SIG-M5 (cell line): ENCODE measurements at places on chromosomes 4 and X.
A peak's percentile ranks its signal among the peaks of the same experiment; 100 is the strongest.

DNA sequence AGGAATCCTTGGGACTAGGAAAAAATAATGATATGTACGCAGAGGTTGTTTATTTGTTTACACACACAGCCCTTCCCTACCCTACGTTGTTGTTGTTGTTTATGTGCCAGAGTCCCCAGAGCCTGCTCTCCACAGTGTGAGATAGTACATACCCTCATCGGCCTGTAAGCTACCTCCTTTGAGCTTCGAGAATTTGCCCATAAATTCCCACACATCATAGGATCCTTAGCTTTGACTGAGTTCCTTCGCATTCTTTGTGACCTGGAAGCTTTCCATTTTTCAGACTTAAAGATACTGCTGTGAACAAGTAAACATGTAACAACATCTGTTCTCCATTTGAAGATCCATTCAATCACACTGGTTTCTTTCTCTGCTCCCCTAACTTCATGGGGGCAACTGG, 114.5 kb downstream of the IRF2 start:
- DNase-seq = no peak

DNA sequence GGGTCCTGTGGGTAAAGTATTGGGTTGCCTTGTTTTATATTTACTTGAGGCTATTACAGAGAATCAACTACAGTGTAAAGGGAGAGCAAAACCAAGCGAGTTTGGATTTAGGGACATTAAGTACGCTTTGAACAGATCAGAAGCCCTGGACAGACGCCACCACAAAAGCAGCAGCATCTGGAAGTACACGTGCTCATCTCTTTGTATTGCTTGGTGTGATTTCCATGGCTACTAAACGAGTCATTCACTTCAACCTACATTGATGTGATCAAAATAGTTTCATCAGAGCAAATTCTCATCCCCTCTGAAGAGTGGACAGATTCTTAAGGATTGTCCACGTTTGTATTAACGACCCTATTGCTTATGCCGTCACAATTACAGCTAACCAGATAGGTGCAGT, 85.1 kb downstream of the SORBS2 start:
- DNase-seq = no peak

GRCh38 chrX:46407036-46407752, 138.0 kb downstream of the ZNF674 start:
- no peak for DNase-seq

DNA sequence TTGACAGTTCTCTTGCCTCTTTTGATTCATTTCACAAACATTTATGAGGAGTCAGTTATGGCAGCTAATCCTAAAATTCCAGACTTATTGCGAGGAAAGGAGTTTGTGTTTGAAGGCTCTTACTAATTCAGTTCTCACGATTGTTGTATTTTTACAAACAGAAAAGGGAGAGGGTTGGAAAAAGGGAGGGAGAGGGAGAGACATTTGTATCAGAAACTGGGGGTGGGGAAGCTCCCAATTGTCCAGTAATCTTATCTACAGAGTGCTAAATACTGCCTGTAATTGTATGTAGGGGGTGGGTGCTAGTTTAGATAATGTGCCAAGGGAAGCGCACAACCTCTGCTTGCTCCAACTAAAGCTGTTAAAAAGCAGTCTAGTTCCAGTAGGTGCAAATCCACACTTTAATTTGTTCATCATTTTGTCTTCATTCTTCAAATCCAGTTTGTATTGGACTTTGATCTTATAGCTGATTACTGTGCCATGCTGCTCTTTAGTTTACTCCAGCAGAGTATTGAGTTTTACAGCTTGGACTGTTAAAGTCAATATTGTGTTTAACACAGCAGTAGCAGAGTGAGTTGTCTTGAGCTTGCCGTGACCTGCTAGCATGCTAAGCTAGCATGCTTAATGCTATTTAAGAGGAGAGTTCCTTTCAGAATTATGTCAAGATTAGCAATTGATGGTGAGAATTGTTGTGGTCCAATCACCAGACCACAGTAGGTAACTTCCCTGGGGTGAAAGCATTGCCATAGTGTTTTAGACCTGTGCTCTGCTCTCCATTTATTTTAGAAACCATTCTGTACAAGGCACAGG, 13.9 kb downstream of the FNIP2 start:
- no peak for DNase-seq

DNA sequence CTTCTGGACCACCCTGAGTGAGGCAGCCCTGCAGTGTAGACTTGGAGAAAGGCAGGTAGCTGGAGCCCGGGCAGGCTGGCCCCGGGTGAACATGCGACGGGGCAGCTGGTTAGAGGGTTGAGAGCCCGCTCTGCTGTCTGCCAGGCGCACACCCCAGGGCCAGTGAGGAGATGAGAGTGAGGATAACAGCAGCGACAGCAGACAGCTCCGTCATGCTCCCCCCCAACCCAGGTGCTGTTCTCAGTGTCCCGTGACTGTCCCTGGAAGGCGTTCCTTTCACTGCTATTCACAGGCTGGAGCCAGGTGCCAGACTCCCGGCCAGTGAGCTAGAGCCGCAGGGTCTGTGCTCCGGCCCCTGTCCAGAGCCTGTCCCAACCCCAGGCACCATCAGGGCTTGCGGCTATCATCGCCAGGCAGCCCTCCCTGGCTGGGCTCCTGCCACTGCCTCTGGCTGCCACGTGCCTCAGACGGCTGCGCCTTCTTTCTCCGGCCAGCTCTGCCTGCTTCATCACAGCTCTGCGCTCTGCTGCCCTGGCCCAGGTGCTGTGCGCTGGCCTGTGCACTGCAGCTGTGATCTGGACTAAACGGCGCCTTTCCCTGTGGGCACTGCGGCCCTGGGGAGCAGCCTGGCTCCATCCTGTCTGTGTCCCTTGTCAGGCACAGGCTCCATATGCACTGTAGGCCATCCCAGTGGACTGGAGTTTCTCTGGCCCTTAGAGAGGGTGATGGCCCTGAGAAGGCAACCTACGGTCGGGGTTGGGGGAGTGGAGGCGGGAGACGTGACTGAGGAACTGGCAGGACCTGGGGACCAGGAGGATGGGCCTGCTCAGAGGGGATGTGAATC, 19.8 kb downstream of the NSG1 start:
- no peak for DNase-seq

- no peak for DNase-seq
Observed at GRCh38 chr4:41359836-41360213, 103.1 kb downstream of the UCHL1 start.

- no peak for DNase-seq
Observed at GRCh38 chr4:87306056-87306455, 16.6 kb downstream of the HSD17B13 start.

DNA sequence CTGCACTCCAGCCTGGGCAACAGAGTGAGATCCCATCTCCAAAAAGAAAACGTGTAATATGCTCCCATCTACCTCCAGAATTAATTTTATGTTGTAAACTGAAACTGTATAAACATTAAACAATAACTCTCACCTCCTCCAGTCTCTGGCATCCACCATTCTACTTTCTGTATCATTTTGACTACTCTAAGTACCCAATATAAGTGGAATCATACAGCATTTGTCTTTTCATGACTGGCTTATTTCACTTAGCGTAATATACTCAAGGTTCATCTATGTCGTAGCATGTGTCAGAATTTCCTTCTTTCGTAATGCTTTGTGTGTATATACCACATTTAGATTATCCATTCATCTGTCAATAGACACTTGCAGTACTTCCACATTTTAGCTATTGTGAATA, 20.6 kb downstream of the F8 start:
- DNase-seq = no peak

GRCh38 chr4:151021637-151022334, 6.7 kb upstream of the LRBA start:
- DNase-seq = no peak

- no peak for DNase-seq
Observed at GRCh38 chrX:39869846-39870601, 227.7 kb downstream of the BCOR start.

- DNase-seq = no peak
Observed at GRCh38 chr4:67158666-67159065, 386.6 kb downstream of the CENPC start.

- no peak for DNase-seq
Observed at GRCh38 chr4:36152735-36153134, 91.6 kb downstream of the ARAP2 start.

GRCh38 chr4:53908661-53909078, 155.7 kb downstream of the CHIC2 start:
- DNase-seq = peak; percentile 39

- DNase-seq = no peak
Observed at GRCh38 chr4:162849937-162850336, 316.8 kb downstream of the NAF1 start.

- no peak for DNase-seq
Observed at GRCh38 chrX:44914532-44915198, 41.7 kb downstream of the KDM6A start.

GRCh38 chrX:112968351-112969133, 127.9 kb upstream of the AMOT start:
- DNase-seq = no peak

DNA sequence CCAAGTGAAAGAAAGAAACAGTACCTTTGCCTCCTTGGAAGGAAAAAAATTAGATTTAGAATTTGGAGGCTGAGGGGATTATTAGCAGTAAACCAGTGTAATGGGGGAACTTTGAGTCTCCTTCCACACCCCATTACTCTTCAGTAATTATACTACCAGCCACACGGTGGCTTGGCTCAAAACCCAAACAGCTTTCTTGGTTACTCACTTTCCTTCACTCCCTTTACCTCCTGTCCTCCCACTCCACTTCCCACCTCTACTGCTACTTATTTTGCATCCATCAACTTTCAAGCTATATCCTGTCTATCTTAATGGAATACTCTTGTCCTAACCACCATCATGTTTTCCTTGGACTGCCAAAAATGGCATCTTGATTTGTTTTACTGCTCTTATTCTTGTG, 310.6 kb upstream of the AADAT start:
- no peak for DNase-seq

- no peak for DNase-seq
Observed at GRCh38 chr4:102578819-102579218, 77.7 kb downstream of the NFKB1 start.

DNA sequence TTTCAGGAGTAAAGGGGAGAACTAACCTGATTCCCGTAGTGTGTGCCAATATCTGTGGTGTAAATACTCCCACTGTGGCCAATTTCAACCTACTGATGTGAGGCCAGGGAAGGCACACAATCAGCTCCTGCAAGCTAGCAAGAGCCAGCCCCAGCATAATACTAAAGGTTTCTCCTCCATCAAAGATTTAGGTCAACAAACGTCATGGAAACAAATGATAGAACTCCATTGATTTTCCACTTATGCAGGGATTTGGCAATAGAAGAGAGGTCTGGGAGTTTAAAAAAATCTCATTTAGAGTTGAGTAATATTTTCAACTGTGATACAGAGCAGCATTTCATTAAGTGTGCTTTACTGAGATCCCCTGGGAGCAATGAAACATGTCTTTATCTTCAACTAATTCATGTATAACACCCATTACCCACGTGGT, 15.8 kb upstream of the VEGFD start:
- no peak for DNase-seq

- no peak for DNase-seq
Observed at GRCh38 chrX:108088511-108088910, 2.8 kb downstream of the PSMD10 start.

DNA sequence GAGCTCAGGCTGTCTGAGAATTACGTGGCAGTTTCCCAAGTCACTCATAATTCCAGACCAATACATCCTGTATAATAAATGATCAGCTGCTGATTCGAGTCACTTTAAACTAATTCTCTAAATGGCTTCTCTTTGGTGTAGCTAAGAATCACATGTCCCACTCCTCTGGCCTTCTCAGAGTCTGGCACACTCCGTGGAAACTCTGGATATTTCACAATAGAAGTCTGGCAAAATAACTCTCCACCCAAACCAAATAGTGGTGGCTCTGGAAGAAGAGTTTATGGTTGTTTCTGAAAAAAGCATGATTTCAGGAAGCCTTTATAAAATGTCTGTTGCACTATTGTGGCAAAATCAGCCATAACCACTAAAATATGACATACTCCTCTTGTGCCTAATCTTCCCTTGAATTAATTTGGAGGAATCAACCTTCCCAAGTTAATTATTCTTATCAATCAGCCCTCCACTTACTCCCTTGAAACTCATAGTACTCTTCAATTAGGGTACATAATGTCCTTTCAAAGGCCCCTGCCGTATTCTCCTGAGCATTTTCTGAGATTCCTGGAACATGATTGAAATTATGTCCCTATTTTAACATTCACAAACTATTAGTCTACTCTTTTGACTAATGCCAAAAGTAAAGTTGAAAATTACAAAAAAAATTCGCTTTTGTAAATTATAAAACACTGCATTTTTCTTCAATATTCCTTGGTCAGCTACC, 991.6 kb downstream of the FAT4 start:
- no peak for DNase-seq

GRCh38 chr4:100306018-100306417, 115.8 kb upstream of the DDIT4L start:
- no peak for DNase-seq

GRCh38 chr4:123517971-123518370, 121.4 kb downstream of the SPRY1 start:
- DNase-seq = no peak

DNA sequence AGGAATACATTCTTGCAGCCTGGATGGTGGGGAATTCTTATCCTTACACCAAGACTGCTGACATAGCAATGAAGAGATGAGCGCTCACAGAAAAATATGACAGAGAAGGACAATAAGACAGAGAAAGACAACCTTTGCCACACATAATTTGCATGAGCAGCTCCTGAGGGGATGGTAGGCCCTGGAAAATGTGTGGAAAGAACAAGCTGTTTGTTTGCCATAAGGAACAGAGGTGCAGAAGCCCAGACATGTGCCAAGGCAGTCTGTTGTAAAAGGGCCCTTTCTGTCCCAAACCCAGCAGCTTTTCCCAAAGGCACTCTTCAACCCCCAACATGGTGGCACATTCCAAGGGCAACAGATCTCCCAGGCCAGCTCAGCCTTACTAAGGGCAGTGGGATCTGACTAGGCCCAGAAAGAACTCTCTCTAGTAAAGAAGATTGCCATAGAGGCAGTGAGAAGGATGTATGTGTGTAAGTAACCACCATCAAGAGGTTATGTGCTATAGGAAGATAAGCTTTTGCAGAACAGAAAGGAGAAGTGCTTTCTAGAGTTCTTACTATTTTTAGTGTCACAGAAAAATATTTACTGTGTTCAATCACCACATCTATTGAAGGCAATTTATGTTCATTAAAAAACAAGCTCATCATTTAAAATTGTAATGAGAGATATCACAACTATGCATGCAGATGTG, 287.0 kb upstream of the RASGEF1B start:
- no peak for DNase-seq

- no peak for DNase-seq
Observed at GRCh38 chrX:117840645-117841044, 276.0 kb downstream of the KLHL13 start.

DNA sequence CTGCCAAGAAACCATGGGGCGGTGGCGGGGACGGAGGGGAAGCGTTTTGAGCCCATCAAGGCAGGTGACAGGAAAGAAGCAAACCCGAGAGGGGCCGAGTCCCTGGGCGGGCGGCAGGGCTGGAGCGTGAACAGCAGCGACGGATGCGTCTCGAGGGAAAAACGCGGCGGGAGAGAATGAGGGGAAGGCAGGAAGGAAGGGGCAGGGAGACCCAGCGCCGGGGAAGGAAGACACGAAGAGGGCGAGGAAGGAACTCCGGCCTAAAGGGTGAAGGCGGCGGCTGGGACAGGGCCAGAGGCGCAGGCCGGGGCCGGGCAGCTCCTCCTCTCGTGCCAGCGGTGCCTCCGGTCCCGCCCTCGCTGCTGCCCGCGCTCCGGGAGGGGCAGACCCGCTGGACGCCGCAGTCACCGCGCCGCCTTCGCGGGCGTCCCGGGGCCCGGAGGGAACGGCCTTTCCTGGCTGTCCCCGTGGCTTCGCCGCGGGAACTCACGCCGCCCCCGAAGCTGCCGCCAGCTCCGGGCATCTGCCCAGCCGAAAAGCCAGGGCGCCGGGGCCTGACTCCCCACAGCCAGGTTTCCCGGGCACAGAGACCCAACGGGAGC, 751 bp upstream of the RGS12 start:
- DNase-seq = no peak

- DNase-seq = no peak
Observed at GRCh38 chr4:124873361-124874171, 161.0 kb upstream of the ANKRD50 start.
